ENCODE measurements at places on chromosomes 7 and 10.

DNA sequence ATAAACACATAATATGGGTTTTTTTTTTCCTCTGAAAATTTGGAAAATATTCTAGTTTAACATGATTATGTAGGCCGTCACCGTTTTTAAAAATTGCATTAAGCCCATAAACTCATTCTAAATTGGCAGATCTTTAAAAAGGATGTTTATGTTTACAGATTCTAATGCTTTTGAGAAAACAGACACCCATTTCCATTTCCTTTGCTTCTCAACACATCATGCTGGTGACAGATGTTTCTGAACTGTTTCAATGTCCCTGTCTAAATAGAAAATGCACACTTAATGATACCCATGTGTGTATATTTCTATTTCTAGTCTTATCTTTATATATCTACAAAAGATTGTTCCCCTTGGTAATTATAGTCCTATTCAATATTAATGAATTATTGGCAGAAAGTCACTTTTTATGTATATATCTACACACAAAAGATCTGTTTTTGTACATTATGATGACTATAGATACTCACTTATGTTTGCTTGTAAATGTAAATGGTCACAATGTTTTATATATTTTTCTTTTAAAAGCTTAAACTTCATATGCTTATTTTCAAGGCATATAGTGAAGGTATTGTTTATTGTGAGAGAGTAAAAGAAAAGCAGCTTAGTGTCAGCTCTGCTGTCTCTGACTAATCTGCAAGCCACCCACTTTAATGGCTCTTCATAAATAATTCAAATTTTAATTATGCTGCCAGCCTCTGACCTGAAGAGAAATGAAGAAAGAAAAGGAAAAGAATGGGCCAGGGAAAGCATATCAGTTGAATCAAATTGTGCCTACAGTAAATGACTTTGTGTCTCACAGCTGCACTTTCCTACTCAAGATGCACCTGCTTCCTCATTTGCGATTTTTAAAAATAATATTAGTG, 179.4 kb downstream of the CACNA2D1 start:
- DNase-seq, result no peak

GRCh38 chr10:86855513-86855912, 99.1 kb downstream of the BMPR1A start:
- no peak for DNase-seq

- DNase-seq, result no peak
Measured at GRCh38 chr7:64775289-64775688, 18.9 kb upstream of the ZNF138 start.

GRCh38 chr7:66176914-66177313, 28.2 kb upstream of the TPST1 start:
- no peak for DNase-seq

- peak; percentile 84 for DNase-seq
Measured at GRCh38 chr7:142459551-142459963, 201.7 kb upstream of the PRSS58 start.

- DNase-seq, result no peak
Measured at GRCh38 chr10:57785068-57785467, 482.6 kb downstream of the IPMK start.

GRCh38 chr7:103857435-103857834, 132.0 kb downstream of the RELN start:
- DNase-seq, result no peak

DNA sequence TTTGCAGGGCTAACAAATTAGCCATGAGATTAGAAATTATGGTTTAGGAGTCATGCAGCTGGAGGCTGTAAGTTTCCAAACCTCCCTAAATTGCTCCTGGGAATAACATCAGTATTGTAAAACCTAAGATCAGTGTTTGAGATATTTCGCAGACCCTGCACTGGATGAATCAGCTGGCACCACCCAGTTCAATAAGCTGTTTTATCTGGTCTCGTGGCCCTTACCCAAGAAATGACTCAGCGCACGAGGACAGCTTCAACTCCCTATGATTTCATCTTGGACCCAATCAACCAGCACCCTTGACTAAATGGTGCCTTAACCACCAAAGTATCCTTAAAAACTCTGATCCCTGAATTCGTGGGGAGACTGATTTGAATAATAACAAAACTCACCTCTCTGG, 482.0 kb upstream of the PCDH15 start:
- no peak for DNase-seq

DNA sequence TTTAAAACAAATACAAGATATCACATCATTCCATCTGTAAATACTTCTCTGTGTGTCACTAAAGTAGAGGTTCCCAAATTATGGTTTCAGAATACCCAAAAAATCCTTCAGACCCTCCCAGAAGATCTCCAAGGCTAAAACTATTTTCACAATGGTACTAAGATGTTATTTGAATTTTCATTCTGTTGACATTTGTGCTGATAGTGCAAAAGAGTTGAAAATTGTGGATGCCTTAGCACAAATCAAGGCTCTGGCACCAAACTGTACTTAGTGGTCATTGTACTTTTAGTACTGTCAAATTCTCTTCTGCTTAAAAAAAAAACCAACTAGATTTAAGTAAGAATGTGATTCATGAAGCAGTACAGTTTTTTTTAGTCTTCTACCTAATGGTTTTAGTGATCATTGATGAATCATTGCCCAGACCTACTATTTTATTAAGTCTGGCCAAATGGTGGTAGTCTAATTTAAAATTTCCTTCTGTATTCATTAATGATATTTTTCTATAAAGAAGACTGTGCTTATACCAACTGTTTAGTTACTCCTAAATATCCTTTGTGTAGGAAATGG, 50.5 kb downstream of the TPST1 start:
- DNase-seq, result peak; percentile 45

DNA sequence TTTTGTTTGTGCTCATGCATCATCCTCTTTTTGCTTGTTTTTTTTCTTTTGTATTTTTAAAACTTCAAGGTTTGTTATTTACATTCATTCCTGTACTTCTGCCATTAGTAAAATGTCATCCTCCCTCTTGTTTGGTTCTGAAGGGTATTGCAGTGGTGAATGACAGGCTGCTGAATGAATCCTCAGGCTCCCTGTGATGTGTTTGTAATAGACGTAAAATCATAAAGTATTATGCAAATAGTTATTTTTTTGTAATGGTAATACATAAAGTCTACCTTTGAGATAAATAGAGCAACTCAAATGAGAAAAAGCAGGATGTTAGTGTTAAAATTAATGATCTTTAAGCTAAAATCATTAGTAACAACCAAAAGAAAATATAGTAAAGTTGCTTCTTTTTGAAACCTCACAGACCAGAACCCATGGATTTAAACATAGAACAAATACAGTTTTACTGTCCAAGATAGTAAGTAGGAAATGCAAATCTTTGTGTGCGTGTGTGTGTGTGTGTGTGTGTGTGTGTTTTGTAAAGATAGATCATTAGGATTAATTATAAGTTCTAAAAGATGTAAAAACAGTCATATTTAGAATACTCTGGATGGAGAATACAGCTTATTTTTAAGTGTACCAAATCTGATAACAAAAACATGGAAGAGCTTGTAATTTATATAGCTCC, 4.5 kb downstream of the GLCCI1 start:
- no peak for DNase-seq

GRCh38 chr7:30371321-30371720, 86.9 kb downstream of the ZNRF2 start:
- DNase-seq, result no peak

All from adipocyte (in vitro differentiated cells).